Endothelial cell of umbilical vein (primary cell): ENCODE measurements at places on chromosomes 4 and X. TPM values are rescaled to one million over a fixed set of nuclear protein-coding genes. Genes with fewer than 3 reads are reported as not detected.

- DNase-seq, result no peak
Observed at GRCh38 chr4:6584865-6585264, 9.9 kb downstream of the MAN2B2 start.

DNA sequence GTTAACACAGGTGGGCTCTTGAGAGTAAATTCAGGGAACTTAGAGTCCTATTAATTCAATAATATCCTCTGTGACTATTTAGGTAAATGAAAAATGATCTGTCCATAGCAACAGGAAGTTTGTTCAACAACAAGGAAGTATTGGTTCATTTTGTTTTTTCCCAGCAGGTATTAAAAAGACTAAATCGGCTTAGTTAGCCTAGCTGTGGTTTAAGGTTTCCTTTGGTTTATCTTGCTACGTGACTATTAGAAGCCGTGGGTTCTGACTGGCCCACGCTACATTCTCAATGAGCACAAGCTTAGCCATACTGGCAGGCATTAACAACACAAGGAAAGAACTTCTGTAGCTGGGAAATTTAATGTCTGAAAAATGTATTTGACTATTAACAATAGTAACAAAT, 168.8 kb upstream of the HS3ST1 start:
- no peak for DNase-seq

- DNase-seq, result no peak
Observed at GRCh38 chr4:151725087-151725486, 35.7 kb downstream of the GATB start.

DNA sequence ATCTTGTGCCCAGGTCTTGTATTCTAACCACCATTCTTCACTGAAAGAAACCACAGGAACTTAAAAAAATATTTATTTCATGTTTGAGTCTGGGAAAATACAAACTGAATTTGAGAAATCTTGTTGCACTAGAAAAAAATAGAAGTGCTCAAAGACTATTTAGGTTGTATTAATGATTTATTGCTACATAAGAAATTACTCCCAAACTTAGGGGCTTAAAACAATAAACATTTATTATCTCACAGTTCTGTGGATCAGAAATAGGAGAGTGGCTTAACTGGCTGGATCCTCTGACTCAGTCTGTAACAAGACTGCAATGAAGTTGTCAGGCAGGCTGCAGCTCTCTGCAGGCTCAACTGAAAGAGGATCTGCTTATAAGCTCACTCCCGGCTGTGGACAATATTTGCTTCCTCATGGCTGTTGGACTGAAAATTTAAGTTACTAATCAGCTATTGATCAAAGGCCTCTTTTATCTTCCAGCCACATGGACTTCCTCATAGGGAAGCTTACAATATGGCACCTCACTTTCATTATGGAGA, 295.4 kb upstream of the FAM241A start:
- no peak for DNase-seq

DNA sequence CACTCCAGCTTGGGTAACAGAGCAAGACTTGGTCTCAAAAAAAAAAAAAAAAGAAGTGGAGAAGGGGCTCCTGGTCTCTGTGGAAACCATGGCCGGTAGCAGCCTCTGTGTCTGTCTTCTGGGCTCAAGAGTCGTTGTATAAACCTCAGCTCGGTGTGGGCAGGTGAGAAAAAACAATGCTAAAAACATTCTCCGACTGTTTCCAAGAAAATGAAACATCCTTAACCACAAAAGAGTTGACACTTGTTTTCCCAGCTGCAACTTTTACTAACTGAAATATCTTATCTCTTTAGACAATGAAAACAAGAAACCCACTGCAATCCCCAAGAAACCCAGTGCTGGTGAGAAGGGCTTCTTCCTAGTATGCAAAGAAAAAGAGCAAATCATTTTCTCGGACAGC, 26.2 kb downstream of the CD99 start:
- no peak for DNase-seq

HTN1 gene
- total RNA-seq, result not detected in 2 replicates

DNA sequence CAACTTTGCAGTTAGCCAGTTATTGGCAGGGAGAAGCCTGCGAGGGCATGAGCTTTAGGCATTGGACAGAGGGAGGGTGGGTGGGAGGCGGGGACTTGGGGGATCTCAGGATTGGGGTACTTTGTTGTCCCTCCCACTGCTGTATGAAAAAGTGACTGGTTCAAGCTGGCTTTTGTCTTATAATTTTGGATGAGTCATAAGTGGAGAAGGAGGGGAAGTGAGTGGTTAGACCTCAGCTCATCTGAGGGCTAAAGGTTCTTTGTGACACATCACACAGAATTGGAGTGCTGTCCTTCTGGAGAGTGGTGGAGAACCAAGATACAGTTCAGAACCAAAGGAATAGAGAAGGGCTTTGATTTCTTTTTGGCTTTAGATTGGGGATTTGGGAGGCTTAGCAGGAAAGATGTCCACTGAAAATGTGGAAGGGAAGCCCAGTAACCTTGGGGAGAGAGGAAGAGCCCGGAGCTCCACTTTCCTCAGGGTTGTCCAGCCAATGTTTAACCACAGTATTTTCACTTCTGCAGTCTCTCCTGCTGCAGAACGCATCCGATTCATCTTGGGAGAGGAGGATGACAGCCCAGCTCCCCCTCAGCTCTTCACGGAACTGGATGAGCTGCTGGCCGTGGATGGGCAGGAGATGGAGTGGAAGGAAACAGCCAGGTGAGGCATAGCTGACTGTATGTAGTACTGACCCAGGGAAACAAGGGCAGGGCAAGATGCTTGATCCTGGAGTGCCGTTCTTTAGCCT, at the start of gene SLC4A4:
Gene SLC4A4 (plus strand): TSS at position 175 of the 748 bp plus-strand sequence.
- DNase-seq, result no peak

GRCh38 chr4:73315091-73315490, 56.5 kb upstream of the ANKRD17 start:
- no peak for DNase-seq

CC2D2A gene
- total RNA-seq, result 13.2 and 22.4 TPM in 2 replicates

SYNPO2 gene
- 0.07 and 0.13 TPM in 2 replicates for total RNA-seq

TMSB15C gene
- total RNA-seq, result 6.9 and 7.0 TPM in 2 replicates

GABRB1 gene
- not detected in 2 replicates for total RNA-seq

- no peak for DNase-seq
Observed at GRCh38 chr4:174526731-174527130, 4.4 kb upstream of the HPGD start.

IL3RA gene
- 21.2 and 28.9 TPM in 2 replicates for total RNA-seq

TMEM192 gene
- total RNA-seq, result 13.0 and 14.5 TPM in 2 replicates

DNA sequence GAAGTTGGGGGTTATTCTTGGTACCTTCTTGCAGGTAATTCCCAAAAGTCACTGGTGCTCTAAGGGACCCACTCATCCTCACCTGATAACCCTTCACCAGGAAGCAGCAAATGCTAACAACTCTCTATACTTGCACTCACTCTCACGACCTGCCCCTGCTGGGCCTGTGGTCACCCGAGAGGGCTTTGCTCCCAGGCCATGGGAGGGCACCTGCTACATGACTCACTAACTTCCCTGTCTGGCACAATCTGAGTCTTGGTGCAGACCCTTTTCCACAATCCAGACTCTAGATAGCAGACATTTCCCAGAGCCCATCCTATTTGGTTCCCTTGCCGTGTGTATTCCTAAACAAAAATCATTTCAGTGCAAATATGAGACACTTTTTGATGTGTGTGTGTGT, 403.8 kb upstream of the FAT1 start:
- DNase-seq, result no peak

- peak; percentile 31 for DNase-seq
Observed at GRCh38 chr4:54909961-54910360, 215.4 kb downstream of the KDR start.

PPP1R2C gene
- not detected in 2 replicates for total RNA-seq

GRCh38 chrX:82695066-82695465, 813.0 kb upstream of the POU3F4 start:
- no peak for DNase-seq

DNA sequence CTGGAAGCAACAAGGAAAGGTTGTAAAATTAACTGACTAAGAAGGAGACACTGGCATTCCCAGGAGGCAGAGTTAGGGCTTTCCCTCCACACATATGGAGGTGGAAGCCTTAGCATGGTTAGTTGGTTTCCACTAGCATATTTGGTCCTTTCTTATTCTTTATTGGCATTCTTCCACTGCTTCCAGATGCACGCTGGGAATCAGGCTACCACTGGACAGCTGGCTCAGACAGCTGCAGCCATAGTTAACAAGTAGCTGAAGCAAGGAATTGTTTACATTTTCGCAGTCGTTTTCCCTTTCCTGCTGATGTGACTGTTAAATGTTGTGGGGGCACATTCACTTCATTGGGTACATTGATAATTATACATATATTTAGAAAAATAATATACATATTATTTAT, 169.2 kb downstream of the GRIA2 start:
- DNase-seq, result peak; percentile 35

GRCh38 chr4:140044337-140044902, 109.6 kb downstream of the MAML3 start:
- no peak for DNase-seq

HERC6 gene
- total RNA-seq, result 4.1 and 5.0 TPM in 2 replicates

DNA sequence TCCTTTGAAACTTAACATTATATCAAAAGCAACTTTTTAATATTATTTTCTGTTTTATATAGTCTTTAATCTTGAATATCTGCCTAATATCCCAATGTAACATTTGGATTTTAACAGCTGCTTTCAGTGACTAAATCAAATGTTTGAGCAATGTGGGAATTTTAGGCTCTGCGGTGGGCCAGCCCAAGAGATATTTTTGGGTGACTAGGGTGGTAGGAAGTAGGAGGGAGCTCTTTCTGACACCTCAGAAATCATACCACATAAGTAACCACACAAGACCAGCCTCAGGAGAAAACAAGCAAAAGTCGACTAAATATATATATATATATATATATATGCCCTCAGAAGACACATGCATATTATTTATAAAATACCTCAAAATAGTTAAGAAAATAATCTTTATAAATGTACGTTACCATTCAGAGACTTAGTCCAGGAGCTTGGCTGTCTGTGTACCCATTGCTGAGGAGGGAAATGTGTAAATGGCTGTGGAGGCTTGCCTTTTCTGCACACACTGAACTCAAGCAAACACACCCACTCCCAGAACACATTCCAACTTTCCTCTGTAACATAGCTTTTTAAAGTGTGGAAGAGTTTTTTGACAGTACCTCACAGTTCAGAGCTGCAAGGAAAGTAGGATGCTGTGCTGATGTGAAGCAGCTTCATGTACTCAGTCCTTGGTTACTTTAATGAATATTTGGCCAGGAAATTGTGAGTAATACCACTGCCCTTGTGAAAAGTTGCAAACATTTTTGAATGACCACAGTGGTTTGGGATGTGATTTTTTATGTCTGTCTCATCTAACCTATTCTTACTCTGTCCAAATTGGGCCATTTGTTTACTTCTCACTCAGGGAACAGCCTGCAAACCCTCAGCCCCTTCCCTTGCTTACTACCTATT, at the start of gene RTL3:
Gene RTL3 (minus strand): TSS at position 484 of the 900 bp plus-strand sequence. CDS start 908 bp downstream, outside the sequence.
- peak; percentile 34 for DNase-seq

- DNase-seq, result no peak
Observed at GRCh38 chr4:24164054-24164693, 274.3 kb upstream of the PPARGC1A start.

GRCh38 chr4:71251261-71251660, 87.6 kb upstream of the SLC4A4 start:
- DNase-seq, result no peak

GRCh38 chr4:172740434-172740833, 428.2 kb upstream of the GALNT7 start:
- DNase-seq, result no peak

- no peak for DNase-seq
Observed at GRCh38 chr4:121199742-121200561, 35.8 kb upstream of the TNIP3 start.

- DNase-seq, result no peak
Observed at GRCh38 chr4:1111259-1111809, 2.0 kb downstream of the RNF212 start.

DNA sequence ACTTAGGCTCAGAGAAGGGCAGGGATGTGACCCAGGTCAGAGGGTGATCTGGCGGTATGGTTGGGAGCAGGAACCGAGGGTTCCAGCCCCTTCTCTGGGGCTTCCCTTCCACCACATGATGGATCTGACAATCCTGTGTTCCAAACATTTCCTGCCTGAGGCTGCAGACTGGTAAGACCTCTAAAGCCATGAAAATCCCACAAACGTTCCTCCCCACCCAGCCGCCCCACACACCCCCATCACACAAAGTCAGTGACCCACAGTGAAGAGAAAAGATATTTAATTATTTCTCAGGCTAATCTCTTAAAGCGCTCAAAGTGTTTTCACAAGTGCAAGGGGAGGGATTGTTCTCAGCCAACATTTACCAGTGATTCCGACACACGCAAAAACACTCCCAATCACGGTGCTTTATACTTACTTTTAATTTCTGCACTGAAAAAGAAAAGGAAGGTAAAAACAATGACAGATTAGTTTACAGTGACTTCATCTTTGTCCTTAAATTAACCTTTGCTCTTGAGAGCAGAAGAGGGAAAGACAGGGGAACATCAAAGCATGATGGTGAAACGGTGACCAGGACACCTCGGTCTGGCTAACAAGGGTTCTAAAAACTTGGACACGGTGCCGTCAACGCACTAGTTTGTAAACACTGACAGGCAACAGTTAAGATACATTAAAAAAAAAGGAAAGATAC, 42.4 kb downstream of the WDR1 start:
- no peak for DNase-seq

DNA sequence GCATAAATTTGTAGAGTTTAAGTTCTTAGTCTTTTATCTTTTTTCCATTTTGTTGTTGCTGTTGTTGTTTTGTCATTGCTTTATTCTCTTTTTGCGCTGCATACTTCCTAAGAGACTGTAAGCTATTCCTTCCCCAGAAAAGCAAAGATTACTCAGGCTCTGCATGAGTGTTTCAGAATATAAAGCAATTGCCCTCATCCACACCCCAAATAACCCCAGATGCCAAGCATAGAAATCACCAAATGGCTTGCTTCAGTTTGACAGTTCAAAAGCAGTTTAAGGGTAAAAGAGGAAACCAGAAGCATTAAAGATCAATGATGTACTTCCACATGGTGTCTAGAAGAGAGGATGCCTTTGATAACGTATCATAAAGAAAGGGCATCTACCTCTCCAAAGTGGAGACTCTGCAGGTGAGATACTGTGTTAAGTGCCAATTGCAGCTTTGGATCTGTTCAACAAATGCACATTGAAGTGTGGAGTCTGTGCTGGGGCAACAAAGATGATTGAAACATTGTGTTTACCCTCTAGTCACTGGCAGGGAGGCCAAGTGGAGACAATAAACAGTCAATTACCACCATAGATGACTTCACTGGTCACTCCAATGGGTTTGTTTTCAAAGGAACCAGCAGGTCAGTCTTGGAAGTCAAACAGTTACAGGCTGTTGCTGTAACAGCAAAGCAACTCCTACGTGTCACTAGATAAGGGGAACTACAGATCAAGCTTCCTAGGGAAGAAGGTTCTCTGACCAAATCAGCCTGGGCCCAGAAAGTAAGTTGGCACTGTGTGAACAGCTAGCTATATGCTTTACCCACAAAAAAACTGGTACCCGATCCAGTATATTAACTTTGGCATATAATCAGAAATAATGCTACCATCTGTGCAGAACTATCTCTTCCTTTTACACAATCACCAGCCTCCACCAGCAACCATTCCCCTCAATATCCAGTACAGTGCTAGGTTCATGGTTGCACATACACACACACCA, 40.6 kb upstream of the IL21 start:
- no peak for DNase-seq

PRR32 gene
- total RNA-seq, result not detected in 2 replicates

GNRHR gene
- not detected in 2 replicates for total RNA-seq
